Activated CD4-positive, alpha-beta T cell treated with anti-CD3 and anti-CD28 coated beads for 4 hours (primary cell): ENCODE measurements at places on chromosomes 7 and 10.

GRCh38 chr10:73376679-73377078 is 18.0 kb upstream of the CFAP70 start:
- DNase-seq = no peak

GRCh38 chr7:16320099-16320660 is 101.2 kb downstream of the CRPPA start:
- DNase-seq = no peak

GRCh38 chr10:11931038-11931437 is 107.9 kb downstream of the PROSER2 start:
- no peak for DNase-seq

DNA sequence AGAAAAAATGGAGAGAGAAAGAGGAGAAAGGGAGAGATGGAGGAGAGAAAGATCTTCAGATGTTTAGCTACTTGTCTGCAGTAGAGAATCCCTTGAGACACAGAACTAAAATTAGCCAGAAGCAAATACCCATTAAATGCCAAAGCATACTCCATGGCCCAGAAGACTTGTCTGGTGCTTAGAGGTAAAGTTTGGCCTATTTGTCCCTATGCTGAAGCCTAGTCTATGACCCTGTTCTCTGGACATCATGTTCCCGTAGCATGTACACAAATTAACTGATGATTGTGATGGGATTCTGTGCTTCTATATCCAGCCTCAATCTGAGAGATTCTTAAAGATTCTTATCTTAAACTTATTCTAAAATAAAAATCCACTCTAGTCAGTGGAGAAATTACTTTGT is 85.8 kb downstream of the NAMPT start:
- DNase-seq = no peak

GRCh38 chr10:79452174-79452611 is 6.8 kb upstream of the ZCCHC24 start:
- DNase-seq = no peak

DNA sequence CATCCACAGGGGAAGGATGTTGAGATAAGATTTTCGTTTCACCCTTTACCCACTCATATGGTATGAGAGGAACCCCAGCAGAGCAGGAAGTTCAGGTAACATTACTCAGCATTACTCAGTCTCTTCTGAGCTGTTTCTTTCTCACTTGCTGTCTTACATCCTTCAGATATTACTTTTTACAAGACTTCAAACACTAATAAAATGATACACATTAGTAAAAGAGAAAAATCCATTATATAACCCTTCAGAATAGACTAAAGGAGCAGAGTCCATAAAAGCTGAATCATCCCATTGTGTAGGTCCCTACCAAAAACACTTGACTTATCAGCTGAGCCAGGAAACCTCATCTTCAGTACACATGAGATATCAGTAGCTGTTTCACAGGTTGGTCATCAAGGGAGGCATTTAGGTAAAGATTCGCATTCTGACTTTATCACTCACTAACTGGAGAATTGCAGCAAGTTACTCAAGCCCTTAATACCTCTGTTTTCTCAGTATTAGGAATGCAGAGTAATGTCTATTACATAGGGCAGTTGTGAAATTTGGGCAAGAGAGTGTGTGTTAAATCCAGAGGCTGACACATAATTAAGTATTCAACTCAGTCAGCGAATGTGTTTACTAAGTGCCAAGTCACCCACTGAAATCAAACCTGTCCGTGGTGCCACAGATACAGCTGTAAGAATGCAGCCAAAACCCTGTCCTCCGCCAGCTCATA is 44.7 kb downstream of the KLF6 start:
- DNase-seq = no peak

DNA sequence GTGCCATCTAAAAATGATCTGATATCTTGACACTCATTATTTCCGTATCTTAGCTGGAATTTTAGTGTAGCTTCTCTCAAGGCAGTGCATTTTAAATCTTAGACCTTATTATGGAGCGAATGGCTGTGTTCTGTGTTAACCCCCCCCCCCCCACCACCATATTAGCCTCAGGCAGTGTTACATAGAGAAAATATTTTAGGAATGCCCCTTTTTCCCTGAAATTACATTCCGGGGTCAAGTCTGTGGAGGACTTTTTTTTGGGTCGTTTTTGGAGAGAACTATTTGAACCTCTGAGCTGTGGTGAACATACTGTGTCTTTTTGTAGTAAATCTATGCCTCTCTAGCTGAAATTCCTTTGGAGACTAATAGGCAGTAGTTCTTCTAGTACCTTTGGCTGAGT is 3.1 kb downstream of the CCDC126 start:
- no peak for DNase-seq

- DNase-seq = no peak
Measured at GRCh38 chr7:114953724-114954123, 31.8 kb downstream of the MDFIC start.

- no peak for DNase-seq
Measured at GRCh38 chr10:122348512-122348911, 26.0 kb upstream of the PLEKHA1 start.

- DNase-seq = no peak
Measured at GRCh38 chr7:114033475-114033874, 114.7 kb upstream of the PPP1R3A start.

GRCh38 chr7:98483964-98484545 is 83.2 kb upstream of the BAIAP2L1 start:
- no peak for DNase-seq

DNA sequence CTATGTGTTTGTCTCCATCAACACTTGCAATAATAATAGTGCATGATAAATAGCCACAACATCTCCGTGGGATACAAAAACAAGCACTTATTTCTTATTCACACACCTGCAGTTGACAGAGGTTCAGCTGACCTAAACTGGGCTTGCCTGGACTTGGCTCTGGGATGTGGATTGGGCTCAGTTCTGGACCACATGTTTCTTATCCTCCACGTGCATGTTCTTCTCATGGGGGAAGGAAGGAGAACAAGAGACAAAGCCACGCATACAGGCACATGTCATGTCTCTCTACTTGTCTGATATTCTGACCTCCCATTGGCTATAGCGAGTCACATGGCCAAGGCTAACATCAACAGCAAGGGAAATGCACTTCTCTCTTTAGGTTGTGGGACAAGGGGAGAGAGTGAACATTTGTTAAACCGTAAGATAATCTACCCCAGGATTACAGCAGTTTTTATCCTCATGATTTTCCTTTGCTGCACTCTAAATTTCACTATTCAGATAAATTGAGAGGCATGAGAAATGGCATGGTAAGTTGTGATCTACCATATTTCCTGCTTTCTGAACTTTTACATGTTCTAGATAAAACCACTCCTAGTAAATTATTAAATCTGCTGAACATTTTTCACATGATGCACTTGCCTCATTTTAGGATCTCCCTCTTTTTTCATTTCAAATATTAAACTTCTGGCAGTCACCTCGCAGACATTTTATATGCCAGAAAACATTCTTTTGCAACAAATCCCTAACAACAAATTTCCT is 33.7 kb downstream of the CFAP58 start:
- DNase-seq = no peak

DNA sequence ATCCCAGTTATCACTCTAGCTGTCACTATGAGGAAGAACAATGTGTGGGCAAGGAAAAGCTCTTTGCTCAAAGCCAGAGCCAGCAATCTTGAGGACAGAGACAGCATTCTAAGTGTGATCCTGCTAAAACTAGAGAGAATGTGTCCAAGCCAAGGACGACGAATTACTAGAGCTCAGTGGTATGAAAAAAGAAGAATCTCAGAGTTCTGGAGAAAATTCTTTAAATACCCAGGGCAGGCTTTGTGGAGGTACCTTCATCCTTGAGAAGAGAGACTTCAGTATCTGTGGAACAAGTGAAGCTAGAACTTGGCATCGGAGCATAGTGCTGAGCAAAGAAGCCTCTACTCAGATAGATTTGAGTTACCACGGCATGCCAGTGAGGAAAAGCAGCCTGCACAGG is 209.8 kb downstream of the TRIL start:
- no peak for DNase-seq

- DNase-seq = no peak
Measured at GRCh38 chr7:49580761-49581160, 192.7 kb upstream of the VWC2 start.

DNA sequence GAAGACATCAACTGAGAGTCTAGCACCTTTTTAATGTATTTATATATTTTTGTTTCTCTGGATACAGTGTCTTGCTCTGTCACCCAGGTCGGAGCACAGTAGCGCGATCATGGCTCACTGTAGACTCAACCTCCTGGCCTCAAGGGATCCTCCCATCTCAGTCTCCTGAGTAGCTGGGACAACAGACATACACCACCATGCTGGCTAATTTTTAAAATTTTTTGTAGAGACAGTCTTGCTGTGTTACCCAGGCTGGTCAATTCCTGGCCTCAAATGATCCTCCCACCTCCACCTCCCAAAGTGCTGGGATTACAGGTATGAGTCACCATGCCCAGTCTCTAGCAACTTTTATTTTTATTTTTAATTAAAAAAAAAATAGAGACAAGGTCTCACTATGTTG is 51.4 kb upstream of the ANLN start:
- no peak for DNase-seq

DNA sequence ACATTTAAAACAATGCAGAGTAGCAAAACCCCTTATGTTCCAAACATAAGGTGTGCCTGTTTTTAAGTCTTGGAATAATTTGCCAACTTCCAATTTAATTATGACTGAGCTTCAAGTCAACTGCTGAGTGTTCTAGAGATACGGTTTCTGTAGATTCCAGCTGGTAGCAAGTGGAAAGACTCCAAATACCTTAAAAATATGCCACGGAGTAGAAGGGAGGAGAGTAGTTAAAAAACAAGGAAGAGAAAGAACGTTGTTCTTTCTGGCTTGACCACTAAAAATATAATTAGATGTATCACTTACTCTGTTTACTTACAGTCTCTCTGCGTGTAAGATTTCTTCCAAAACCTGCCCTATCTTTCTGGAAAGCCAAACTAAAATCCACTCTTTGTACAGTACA is 24.5 kb upstream of the ABLIM1 start:
- DNase-seq = no peak
